ENCODE measurements at places on chromosomes 12 and 14. TPM values are rescaled to one million over a fixed set of nuclear protein-coding genes. Genes with fewer than 3 reads are reported as not detected.
A peak's percentile ranks its signal among the peaks of the same experiment; 100 is the strongest.

- no peaks in the 10 kb centered on the region for H3K36me3 ChIP-seq
- DNase-seq, result no peak
- H3K27ac ChIP-seq, result no peak overlapping the region
- no peaks in the 10 kb centered on the region for H3K4me1 ChIP-seq
- no peak overlapping the region for H3K4me3 ChIP-seq
- H3K27me3 ChIP-seq, result no peaks in the 10 kb centered on the region
These were observed 19.4 kb upstream of the LIMA1 start for GRCh38 chr12:50302686-50303085.

MORN3 gene
- total RNA-seq, result 1.2 TPM

RBP5 gene
- 1.2 TPM for total RNA-seq

GRCh38 chr14:23209651-23210423 is 26.4 kb upstream of the SLC7A8 start:
- no peak for DNase-seq
- H3K4me3 ChIP-seq, result no peak overlapping the region
- no peaks in the 10 kb centered on the region for H3K4me1 ChIP-seq
- peaks cover 3% of the 10 kb centered on the region for H3K36me3 ChIP-seq
- no peak overlapping the region for H3K27ac ChIP-seq

GRCh38 chr14:73680821-73681220 is 33.4 kb downstream of the PNMA1 start:
- no peak overlapping the region for H3K27ac ChIP-seq
- no peak for DNase-seq
- H3K4me1 ChIP-seq, result no peaks in the 10 kb centered on the region

GRCh38 chr14:68402525-68403101 is 390.3 kb downstream of the ZFP36L1 start:
- H3K4me1 ChIP-seq, result peaks cover 12% of the 10 kb centered on the region
- no peak for DNase-seq
- no peak overlapping the region for H3K4me3 ChIP-seq
- H3K36me3 ChIP-seq, result no peaks in the 10 kb centered on the region
- H3K27ac ChIP-seq, result no peak overlapping the region

DNA sequence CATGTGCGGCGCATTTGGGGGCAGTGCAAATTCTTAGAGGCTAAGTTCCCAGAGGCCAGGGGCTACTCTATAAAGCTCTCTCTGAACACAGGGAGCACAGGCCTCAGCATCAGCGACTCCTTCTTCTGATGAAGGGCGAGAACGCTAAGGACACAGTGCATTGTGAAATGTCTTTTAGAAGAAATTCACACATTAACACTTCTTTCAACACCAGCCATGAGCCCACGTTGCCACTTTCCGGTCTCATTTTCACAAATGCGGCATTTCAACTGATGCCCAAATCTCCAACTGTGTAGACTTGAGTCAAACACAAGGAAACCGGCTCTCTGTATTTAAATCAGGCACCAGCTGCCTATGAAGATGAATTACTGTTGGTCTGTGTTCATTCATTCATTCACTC is 162.0 kb downstream of the FOXN3 start:
- peaks cover 18% of the 10 kb centered on the region for H3K36me3 ChIP-seq
- no peak for DNase-seq
- peak overlapping the region; percentile 80 for H3K4me3 ChIP-seq
- H3K27me3 ChIP-seq, result peaks cover 20% of the 10 kb centered on the region

NANOG gene
- total RNA-seq, result 1.3 TPM

GLIPR1L1 gene
- not detected for total RNA-seq

ITPK1 gene
- 132 TPM for total RNA-seq
